ENCODE measurements at places on chromosomes 4 and X.
A peak's percentile ranks its signal among the peaks of the same experiment; 100 is the strongest.

DNA sequence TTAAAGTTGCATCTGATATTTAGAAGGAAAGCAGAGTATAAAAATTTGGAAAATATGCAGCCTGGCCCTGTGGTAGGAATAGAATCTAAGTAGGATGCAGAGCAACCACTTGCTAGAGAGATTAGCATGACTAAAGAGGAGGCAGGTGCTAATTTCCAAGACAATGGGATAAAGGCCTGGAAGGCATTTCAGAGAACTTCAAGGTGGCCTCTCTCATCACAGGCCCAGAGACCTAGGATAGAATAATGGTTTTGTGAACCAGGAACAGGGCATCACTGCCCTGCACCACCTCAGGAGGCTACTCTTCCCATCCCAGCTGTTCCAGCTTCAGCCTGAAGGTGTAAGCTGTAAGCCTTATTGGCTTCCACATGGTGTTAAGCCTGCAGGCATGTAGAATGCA, 621.7 kb upstream of the HS3ST1 start:
- no peak for DNase-seq

- no peak for DNase-seq
Observed at GRCh38 chr4:127217586-127218229, 415.0 kb upstream of the INTU start.

DNA sequence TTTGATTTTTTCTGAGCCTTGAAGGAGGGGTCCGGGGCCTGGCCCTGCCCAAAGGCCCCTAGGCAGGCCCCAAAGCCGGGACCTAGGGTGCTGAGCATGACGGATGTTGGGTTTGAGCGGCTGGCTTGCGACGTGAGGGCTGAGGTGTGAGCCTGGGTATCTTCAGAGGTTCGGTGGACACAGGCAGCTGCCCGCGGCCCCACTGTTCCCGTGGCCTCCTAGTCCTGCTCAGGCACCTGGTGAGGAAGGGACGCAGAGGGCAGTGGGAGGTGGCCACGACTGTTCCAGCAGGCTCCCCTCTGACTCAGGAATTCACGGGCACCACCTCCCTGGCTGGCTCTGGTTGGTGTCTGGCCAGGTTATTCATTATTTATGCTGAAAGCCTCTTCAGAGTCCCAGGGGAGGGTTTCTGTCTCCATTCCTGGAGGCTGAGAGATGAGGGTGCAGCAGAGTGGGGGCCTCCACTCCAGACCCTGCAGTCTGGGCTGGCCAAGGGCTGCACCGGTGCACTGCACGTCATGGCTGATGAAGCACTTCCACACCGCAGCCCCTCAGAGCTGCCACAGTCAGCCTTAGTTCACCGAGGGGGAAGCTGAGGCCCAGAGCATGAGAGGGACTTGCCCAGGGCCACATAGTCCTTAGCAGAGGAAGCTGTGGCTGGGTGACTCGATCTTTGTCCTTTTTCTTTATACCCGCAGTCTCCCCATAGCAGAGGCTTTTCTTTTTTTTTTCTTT, 2.2 kb downstream of the MSANTD1 start:
- DNase-seq = peak; percentile 27

DNA sequence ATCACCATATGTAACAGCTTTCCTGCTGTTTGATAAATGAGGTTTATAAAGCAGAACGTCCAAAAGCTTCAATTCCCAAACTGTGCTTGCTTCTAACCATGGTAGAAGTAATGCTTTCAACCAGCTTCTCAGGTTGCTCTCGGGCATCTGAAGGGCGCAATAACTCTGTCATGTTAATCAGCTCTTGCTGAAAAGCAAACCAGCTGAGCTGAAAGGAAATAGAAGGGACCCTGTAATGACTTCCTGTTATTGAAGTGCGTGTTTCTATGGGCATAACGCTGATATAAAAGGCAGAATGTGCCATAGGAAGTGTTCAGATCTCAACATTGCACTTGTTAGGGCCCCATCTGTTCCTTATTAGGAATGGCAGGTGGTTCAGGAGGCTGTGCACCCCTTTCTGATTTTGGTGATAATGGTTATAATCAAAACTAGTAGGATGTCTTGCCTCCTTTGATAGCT, 21.2 kb downstream of the HERC3 start:
- DNase-seq = peak; percentile 37

GRCh38 chrX:69107747-69108401, 57.4 kb downstream of the PJA1 start:
- DNase-seq = no peak

DNA sequence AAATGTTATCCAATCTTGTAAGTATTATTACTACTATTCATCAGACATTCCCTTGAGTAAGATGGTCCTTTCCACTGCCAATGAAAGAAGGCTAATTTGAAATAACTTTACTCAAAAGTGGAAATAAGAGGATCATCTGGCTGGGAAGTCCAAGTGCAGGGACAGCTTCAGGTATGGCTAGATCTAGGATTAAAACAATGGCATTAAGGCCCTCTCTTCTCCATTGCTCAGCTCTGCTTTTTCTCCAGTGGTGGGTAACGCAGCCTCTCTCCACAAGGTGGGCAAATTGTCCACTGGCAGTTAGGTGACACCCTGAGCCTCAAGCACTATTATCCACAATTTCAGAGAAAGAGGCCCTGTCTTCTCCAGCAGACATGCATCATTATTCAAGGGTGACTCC, 66.7 kb upstream of the PGM2 start:
- DNase-seq = no peak
